Osteocyte (in vitro differentiated cells): ENCODE measurements at places on chromosomes 16 and 17.

DNA sequence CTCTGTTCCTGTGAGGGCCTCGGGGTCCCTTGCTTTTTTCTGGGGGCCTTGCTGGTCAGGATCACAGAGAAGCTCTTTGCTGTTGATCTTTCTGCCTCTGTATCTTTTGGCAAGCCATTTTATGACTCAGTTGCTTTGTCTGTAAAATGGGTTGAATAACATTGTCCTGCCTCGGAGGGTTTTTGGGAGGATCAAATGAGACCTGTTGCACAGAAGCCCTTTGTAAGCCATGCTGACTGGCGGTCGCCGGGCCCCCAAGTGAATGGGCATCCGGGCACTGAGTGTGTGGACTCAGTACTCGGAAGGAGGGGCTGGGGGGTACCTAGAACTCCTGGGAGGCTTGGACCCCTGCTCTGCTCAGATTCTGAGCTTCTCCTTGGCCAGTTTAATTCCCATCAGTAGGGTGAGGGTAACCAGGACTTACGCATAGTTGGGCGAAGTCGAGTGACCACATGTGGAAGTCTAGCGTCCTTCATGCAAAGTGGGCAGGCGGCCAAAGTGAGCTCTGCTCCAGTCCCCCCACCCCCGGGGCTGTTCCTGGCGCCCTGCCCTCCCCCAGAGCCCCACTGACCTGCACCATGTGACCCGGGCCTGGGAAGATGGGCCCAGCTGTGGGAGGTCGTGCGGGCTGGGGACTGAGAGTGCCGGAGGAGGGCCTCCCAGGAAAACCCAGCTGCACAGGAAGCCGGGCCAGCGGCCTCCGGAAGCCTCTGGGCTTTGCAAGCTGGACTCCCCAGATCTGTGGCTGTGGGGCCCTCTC, 284.0 kb downstream of the SEC14L1 start:
- DNase-seq, result peak; percentile 97

DNA sequence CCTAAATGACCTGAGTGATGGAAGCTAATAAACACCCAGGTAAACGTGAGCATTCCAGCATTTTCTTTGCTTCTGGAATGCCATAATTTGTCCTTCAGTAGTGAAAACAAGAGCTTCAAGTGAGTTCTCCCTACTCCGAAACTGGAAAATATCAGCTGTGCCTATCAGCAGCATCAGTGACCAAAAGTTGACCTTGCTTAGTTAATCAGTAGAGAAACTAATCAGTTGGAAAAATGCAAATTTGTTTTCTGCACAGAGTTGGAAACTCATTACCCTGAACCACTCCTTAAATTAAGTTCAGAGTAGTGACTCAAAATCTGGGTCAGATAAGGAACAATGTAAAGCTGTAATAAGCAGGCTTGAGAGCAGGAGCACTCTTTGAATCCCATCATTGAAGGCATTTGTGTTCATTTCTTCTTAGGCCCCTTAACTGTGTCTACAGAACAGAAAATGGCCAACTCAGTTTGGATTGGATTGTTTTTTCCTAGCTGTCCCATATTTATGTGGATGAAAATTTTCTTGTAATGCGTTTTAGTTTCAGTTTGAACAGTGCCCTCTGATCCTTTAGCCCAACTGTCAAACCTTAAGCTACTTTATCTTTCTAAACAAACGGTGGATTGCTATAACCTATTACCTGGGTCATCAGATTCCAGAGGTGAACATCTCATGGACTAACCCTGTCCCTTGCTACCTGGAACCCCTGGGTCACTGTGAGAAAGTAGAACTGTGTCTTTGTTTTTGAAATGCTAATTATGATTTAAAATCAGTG, 290.4 kb downstream of the TOX3 start:
- DNase-seq, result no peak

DNA sequence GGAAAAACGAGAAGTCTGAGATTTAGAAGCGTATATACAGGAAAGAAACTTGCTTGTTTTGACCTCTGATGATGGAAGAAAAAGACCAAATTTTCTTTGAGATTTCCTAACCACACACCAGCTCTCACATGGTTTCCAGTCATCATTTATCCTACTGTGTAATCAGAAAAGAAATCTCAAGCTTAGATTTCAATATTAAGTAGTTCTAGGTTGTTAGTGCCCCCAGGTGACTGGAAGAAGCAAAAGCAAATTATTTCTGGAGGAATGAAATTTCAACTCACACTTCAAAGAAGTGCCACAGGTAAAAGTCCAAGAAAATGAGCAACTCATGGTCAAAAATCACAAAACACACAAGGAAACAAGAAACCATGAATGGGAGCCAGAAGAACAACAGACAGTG, 51.8 kb upstream of the KDM6B start:
- no peak for DNase-seq

DNA sequence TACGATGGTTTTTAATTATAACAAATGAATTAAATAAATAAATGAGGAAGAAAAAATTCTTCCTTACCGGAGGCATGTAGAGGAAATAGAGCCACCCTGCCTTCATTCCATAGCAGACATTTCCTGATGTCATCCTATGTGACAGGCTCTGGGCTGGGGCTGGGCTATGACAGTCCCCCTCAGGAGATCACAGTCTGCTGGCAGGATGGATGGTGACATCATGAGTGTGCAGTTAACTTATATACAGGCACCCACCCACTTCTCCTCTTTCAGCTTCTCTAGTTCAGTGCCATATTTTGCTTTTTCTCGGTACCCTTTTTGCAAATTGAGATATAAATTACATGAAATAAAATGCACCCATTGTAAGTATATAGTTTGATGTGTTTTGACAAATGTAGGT, 6.4 kb upstream of the CMTM3 start:
- no peak for DNase-seq

GRCh38 chr17:64401244-64401860, 10.7 kb upstream of the PECAM1 start:
- no peak for DNase-seq

GRCh38 chr17:77405867-77406732, 265.3 kb downstream of the SEC14L1 start:
- DNase-seq, result no peak

GRCh38 chr16:11258553-11259492, 2.8 kb upstream of the SOCS1 start:
- no peak for DNase-seq

GRCh38 chr16:74740795-74741304, 33.8 kb downstream of the FA2H start:
- DNase-seq, result no peak

GRCh38 chr17:68035131-68035522, 408 bp upstream of the KPNA2 start:
- DNase-seq, result peak; percentile 97

- no peak for DNase-seq
Measured at GRCh38 chr16:53337294-53337693, 97.0 kb upstream of the RBL2 start.

DNA sequence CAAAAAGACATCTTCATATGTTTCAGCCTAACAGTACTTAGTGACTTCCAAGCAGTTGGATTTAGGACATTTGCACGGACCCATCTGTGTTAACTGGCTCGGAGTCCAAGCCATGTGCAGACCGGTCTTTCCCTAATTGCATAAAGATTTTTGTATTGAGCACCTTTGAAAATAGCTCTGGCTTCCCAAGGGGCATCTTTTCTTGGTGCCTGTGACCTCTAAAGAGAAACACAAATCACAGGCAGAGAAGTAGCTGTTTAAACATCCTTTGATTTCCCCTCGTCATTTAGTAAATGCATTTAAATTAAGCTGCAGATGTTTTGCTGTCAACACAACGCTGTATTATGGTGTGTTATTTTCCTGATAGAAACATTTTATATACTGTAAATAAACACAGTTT, 288.2 kb upstream of the SALL1 start:
- no peak for DNase-seq

- no peak for DNase-seq
Measured at GRCh38 chr17:72699545-72699944, 392.9 kb downstream of the SLC39A11 start.

GRCh38 chr16:24978370-24978914, 36.7 kb downstream of the ARHGAP17 start:
- DNase-seq, result no peak

- no peak for DNase-seq
Measured at GRCh38 chr17:40363111-40363827, 1.3 kb downstream of the GJD3 start.

- no peak for DNase-seq
Measured at GRCh38 chr16:27230562-27231001, 27.3 kb downstream of the KDM8 start.

- no peak for DNase-seq
Measured at GRCh38 chr16:88911136-88911945, 44.9 kb upstream of the PABPN1L start.

DNA sequence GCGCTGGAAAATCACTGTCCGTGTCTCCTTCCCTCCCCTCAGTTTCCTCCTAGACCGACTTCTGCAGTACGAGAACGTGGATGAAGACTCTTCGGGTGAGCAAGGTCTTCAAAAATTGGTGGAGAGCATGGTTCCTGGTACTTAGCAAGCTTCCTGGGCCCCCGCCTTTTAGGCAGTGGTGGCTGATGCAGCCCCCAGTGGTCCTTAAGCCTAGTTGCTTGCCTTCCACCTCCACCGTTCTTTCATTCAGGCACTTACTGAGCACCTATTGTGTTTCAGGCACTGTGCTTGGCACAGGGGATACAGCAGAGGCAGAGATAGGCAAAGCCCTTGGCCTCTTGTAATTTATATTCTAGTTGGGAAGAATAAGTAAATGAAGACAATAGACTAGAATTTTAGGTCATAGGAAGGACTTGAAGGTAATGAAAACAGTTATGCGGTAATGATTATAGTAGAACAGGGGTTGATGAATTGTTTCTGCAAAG, 767 bp downstream of the INO80E start:
- DNase-seq, result no peak
